Activated naive CD8-positive, alpha-beta T cell treated with anti-CD3 and anti-CD28 coated beads, Interleukin-2, amount 50 U/mL, for 16 hours (primary cell): ENCODE measurements at places on chromosomes 16 and 17.

DNA sequence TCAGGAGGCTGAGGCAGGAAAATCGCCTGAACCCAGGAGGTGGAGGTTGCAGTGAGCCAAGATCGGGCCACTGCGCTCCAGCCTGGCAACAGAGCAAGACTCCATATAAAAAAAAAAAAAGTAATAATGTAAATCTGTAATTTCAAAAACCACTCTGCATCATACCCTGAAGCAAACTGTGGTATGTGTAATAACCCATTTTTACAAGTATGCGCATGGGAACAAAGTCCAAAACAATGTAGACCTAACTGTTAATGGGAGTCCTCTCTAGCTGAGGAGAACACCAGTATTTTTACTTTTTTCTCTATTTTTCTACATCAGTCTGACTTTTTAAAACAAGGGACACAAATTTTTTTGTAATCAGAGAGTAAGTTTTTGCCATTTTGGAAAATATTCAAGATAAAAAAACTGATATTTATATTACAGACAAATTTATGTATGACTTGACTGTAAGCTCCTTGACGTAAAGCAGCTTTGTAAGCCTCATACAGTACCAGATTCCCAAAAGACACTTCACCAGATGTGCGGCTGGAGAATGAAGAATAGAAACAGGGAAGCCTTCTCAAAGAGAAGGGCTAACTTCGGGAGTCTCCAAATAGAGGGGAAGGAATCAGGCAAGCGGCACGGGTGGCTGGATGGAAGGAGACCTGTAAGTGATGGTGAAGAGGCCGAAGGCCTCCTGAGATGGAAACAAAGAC, 25.7 kb downstream of the CMTM4 start:
- no peak for DNase-seq

GRCh38 chr17:41480581-41480980, 370 bp downstream of the KRT35 start:
- no peak for DNase-seq

DNA sequence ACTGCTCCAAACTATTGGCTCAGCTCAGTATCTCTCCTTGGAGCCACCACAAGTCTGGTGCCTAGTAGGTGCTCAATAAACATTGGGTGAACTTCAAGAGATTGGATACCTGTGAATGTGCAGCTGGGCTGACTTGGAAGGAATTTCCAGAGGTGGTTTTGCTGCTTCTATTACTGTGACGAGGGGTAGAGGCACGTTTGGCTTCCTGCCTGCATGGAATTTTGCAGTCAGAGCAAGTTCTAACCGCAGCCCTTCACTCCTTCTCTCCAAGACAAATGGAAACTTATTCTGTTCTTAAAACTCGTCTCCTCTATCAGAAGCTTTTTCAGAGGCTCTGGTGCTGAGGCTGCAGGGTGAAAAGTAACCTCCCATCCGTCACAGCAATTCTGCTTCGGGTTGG, 342.5 kb downstream of the CPPED1 start:
- DNase-seq = no peak

GRCh38 chr16:79096246-79096645, 504.3 kb downstream of the MAF start:
- DNase-seq = no peak

DNA sequence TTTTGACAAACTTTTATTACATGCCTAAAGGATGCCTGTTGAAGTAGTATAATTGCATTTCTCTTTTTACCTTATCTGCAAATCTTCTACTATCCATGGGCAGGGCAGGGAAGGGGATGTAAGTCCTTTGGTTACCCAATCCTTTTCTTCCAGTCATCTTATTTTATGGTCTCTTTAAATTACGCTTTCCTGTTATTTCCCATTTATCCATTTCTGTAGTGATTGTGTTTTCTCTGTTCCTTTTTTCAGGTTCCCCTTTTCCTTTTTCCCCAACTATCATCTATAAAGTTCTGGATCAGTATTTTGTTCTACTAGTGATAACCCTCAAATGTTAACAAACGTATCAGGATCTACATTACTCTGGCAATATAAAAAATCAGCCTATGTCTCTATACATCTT, 3.3 kb upstream of the ABCA9 start:
- DNase-seq = no peak

- DNase-seq = no peak
Measured at GRCh38 chr16:25707982-25708583, 16.3 kb downstream of the HS3ST4 start.

DNA sequence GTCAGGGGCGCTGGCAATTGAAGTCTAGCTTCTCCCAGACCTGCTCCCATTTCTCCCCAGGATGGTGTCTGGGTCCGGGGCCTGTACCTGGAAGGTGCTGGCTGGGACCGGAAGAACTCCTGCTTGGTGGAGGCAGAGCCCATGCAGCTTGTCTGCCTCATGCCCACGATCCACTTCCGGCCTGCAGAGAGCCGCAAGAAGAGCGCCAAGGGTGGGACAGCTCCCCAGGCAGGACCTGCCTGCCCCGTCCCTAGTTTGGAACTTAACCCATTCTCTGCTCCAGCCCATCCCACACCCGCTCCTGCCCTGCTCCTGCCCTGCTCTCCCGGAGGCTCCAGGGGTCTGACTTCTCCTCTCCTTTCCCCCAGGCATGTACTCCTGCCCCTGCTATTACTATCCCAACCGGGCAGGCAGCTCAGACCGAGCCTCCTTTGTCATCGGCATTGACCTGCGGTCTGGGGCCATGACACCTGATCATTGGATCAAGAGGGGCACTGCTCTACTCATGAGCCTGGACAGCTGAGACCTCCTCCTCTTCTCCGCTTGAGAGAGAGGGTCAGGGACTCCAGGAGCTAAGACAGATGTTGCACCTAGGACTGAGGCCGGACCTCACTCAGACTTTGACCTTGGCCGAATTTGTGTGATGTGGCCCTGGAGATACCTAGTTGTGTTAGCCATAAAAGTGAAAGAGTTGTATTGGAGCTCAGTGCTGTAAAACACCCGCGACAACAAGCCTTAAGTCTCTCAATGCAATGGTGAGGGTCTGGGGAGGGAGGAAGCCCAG, 814 bp upstream of the KDM6B start:
- no peak for DNase-seq

GRCh38 chr17:50640686-50641351, 6.1 kb downstream of the ABCC3 start:
- no peak for DNase-seq

- no peak for DNase-seq
Measured at GRCh38 chr17:47287639-47288038, 34.0 kb downstream of the ITGB3 start.

DNA sequence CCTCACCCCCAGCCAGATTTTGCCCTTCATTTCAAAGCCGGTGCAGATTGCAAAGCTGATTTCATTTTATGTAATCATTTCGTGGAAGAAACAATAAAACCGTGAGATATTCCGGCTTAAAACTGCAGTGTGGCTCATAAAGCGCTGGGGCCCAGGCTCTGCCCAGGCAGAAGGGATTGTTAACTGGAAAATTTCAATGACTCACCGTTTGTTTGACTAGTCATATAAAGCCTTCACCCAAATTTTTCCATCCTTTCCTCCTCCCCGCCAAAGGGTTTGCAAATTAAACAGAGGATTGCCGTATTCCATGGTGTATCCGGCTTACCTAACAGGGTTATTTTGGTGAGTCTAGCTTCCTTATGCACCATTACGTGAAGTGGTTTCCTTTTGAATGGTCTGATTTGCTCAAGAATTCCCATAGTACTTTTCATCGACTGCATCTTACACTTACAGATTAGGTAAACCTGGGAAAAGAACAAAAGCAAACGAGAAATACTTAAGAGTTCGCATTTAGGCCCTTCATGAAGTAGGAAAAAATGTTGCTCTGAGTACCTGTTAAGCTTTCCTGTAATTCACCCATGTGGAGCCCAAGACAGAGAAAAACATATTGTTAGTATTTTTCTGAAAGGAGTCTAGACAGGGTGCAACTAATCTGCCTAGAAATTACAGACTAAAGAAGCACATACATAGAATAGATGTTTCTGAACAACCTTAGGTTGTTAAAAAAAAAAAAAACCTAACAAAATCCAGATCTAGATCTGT, 949 bp upstream of the GSPT1 start:
- no peak for DNase-seq

GRCh38 chr17:2647957-2648356, 54.5 kb downstream of the PAFAH1B1 start:
- no peak for DNase-seq

GRCh38 chr17:67475161-67475937, 98.3 kb downstream of the PITPNC1 start:
- peak; percentile 65 for DNase-seq

DNA sequence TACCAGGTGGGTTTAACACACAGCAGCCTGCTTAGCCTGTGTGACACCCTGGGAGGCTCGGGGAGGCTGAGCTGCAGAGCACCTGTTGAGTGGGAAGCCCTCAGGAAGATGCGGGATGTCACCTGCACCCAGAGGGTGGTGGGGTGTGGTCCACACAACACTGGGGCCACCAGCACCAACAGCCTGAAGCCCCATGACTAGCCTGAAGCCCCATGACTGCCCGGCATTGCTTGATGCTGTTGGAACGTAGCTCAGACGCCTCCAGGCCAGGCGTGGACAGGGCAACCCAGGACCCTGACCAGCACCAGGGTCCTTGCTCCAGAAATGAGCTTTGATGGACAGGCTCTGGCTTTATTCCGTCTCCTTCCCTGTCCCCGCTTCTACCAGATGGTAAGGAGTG, 76.3 kb upstream of the ZNF469 start:
- no peak for DNase-seq

- DNase-seq = peak; percentile 10
Measured at GRCh38 chr16:4115209-4115948, 863 bp downstream of the ADCY9 start.

DNA sequence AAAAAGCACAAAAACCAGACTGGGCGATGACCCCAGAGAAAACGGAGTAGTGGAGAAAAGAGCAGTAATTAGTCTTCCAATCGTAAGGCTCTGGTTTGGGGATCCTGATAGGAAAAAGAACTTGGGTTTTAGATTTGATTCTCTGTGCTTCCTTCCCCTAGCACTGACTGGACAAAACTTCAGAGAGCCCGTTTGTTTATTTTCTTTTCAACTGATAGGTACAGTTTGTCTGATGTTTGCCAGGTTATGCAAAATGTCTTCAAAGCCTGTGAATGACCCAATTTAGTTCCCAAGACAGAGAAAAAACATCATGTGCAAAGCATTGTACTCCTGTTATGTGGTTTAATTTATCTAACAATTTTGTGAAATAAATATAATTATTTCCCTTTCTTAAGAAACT, 151.1 kb upstream of the COX10 start:
- no peak for DNase-seq

- no peak for DNase-seq
Measured at GRCh38 chr17:36144981-36145729, 31.3 kb downstream of the TBC1D3B start.

- DNase-seq = peak; percentile 40
Measured at GRCh38 chr17:42248351-42249179, 27.6 kb downstream of the STAT5B start.

- no peak for DNase-seq
Measured at GRCh38 chr17:65712383-65713267, 151.2 kb upstream of the AXIN2 start.

DNA sequence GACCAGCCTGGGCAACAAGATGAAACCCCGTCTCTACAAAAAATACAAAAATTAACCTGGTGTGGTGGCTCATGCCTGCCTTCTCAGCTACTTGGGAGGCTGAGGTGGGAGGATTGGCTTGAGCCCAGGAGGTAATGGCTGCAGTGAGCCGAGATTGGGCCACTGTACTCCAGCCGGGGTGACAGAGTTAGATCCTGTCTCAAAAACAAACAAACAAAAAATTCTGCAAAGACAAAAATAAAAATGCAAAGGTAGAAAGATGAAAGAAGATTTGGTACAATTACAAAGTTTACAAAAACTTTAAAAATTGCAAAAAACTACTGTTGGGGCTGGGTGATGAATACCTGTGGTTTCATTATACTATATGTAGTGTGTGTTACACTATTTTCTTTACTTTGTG, 5.5 kb upstream of the CDH1 start:
- no peak for DNase-seq

- no peak for DNase-seq
Measured at GRCh38 chr17:613725-614124, 100.9 kb downstream of the VPS53 start.

DNA sequence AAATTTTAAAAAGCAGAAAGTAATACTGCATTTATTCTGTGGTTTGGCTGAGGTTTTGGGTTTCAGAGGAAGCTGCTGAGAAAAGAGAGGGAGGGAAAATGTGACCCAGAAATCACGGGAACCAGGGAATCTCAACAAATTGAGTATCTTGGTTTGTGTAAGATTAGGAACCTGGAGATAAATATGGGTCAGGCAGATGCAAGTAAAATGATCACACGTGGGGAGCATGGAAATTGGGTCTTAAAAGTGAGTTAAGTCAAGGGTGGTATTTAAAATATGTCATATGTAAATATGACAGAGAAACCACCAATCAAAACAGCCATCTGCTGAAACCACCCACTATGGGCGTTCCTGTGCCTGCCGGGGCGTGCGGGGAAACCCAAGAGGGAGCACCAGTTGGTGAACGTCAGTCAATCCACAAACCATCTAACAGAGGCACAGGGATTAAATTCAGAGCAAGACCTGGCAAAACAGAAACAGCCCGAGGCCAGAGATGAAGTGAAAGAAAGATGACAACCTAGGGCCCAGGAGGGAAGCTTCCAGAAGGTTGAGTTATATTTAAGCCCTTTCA, 33.4 kb downstream of the CDH13 start:
- DNase-seq = no peak

DNA sequence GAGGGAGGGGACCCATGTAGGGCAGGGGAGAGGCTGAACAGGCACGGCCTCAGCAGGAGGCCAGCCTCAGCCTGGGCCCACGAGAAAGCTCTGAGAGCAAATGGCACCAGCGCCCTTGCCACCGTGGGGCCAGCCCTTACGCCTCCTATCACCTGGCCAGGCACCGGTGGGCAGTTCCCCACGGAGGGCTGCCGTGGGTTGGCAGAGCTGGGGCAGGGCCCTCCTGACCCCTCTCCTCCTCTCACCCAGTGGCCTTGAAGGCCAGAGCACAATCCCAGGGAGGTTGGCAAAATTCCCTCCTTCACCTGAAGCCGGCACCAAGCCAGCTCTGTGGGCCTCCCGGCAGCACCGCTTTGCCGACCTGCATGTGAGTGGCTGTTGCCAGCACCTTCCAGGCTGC, 53.1 kb upstream of the ENPP7 start:
- DNase-seq = no peak

- DNase-seq = peak; percentile 57
Measured at GRCh38 chr17:32998111-32998886, 6.7 kb downstream of the SPACA3 start.

DNA sequence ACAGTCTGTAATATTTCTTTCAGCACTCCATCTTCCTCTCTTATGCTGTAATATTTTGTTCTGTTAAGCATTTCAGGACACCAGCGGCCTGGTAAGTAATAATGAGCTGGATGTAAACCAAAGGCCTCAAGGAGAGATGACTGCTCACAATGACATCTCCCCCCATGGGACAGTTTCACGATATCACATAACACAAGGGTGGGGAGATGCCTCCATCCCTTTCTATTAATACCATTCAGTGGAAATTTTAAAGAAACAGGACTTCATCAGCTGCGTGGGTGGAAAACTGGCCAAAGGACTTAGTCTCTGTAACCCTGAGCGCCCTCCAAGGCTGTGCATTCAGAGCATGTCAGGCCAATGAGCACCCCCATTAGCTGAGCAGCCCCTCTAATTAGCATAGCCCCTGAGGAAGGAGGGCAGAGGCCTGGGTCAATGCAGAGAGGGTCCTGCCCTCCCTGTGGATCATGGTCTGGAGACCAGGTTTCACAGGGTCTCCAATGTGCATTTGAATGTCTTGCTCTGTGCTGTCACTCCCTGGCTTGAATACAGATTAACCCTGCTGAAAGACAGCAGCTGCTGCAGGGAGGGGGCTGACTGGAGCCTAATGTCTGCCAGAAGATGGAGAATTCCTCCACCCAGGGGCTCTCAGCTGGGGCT, 156.4 kb downstream of the HS3ST2 start:
- DNase-seq = no peak

- DNase-seq = no peak
Measured at GRCh38 chr17:61011251-61011650, 333.6 kb downstream of the BCAS3 start.
